ENCODE measurements at places on chromosomes 3 and 15.

DNA sequence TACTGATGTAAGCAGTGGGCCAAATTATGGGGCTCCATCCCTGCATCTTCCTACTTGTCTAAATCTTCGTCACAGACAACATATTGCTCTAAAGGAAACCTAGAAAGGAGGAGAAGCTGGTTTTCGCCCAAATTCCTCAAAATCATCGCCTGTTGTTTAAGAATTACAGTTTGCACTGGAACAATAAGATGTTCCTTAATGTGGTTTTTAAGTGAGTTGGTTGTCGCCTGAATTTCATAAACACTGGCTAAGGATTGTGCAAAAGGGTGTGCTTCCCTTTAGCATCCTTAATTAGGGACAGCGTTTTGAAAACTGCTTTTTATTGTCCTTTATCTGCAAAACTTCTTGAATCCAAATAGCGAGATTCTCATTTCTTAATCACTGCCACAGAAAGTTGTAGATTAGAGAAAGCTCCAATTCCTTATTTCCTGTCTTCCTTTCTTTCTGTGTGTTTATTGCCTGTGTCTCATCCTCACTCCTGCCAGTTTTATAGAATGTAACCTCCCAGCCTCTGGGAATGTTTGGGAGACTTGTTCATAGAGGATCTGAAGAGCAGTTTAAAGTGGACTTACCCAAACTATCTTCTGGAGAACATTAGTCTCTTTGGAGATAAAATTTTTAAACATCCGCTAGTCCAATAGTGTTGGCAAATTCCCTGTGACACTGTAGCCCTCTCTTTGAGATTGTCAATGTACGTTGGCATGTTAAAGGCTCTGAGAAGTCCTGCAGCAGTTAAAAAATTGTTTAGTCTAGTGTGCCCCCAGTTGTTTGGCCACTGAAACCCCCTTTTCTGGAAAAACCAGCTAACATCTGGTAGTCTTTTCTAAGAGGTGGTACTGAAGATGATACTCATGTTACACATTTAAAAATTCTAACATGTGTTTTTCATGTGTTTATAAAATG, 50.4 kb downstream of the FLNB start:
- no peak for DNase-seq

DNA sequence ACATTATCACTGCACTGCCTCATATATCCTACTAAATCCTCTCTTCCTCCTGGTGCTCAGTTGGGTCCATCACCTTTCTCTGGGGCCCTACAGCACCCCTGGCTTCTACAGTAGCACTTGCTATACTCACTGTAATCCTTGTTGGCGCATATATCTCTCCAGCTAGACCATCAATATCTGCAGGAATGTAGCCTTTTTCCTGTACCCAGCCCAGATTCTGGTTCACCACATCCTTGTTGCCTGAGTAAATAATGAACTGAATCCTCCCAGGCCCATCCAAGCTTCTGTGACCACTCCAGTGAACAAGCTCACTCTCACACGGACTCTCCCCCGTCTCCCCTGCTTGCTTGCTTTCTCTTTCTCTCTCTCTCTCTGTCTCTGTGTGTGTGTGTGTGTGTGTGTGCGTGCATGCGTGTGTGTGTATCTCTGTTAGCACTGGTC, 62.5 kb upstream of the LIPC start:
- DNase-seq: no peak

DNA sequence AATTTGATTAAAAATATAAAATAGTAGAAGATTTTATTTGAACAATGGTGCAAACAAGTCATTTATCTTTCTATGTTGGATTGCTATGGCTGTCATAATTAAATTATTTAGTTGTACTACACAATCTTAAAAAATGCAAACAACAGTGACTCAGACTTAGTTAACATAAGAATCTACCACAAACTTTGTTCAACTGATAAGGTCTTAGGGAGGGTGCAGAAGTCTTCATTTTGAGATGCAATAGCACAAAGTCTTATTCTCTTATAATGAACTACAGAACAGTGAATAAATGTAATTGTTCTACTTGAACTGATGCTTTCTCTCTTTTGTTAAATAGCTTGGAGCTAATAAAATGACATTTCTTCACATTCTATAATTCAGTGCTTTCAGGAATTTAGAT, 482.8 kb upstream of the NAALADL2 start:
- DNase-seq: no peak

- no peak for DNase-seq
Observed at GRCh38 chr3:96584066-96584465, 230.3 kb upstream of the EPHA6 start.

DNA sequence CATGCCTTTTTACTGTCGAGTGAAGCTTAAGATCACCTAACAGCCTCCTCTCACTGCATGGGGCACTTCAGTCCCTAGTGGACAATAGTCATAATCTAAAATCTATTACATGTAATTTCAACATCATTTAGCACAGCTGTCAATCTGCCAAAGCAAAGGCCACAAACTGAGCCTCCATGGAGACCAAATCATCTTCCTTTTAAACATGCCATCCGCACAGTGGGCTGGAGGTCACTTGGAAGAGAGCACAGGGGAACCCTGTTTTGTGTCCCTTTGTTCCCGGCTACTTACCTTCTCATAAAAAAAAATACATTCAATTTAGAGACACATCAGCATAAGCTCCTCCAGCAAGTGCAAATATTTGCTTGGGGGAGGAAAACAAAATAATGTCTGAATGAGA, 167.3 kb downstream of the SQOR start:
- DNase-seq: no peak
